ENCODE measurements at places on chromosomes 5 and 9. TPM values are rescaled to one million over a fixed set of nuclear protein-coding genes. Genes with fewer than 3 reads are reported as not detected.

GPR150 gene
- 0.45 TPM for total RNA-seq

NXNL2 gene
- total RNA-seq: not detected

NR5A1 gene
- total RNA-seq: not detected

IFNK gene
- total RNA-seq: not detected

GLDC gene
- 1.3 TPM for total RNA-seq

PRSS3 gene
- not detected for total RNA-seq

DBH gene
- total RNA-seq: not detected

UNC5A gene
- not detected for total RNA-seq

PCDHGA3 gene
- not detected for total RNA-seq

NPR2 gene
- total RNA-seq: 7.5 TPM

DNA sequence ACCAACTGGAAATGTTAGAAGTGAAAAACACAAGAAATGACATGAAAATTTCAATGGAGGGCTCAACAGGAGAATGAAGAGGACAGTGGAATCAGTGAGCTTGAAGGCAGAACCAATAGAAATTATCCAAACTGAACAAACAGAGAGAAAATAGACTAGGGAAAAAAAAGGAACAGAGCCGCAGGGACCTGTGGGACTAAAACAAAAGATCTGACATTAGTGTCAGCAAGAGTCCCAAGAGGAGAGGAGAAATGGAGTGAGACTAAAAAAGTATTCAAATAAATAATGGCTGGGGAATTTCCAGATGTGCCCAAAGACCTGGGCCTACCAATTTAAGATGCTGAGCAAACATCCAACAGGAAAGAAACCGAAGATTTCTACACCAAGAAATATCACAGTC lies 175.0 kb upstream of the PHYKPL start:
- no peak for DNase-seq

- DNase-seq: no peak
These were observed 21.7 kb downstream of the ZNF366 start for GRCh38 chr5:72485430-72485974.

- no peak for DNase-seq
These were observed 69.2 kb upstream of the FCN1 start for GRCh38 chr9:134986957-134987356.

- DNase-seq: no peak
These were observed 7.9 kb upstream of the FOXE1 start for GRCh38 chr9:97845130-97845529.

DNA sequence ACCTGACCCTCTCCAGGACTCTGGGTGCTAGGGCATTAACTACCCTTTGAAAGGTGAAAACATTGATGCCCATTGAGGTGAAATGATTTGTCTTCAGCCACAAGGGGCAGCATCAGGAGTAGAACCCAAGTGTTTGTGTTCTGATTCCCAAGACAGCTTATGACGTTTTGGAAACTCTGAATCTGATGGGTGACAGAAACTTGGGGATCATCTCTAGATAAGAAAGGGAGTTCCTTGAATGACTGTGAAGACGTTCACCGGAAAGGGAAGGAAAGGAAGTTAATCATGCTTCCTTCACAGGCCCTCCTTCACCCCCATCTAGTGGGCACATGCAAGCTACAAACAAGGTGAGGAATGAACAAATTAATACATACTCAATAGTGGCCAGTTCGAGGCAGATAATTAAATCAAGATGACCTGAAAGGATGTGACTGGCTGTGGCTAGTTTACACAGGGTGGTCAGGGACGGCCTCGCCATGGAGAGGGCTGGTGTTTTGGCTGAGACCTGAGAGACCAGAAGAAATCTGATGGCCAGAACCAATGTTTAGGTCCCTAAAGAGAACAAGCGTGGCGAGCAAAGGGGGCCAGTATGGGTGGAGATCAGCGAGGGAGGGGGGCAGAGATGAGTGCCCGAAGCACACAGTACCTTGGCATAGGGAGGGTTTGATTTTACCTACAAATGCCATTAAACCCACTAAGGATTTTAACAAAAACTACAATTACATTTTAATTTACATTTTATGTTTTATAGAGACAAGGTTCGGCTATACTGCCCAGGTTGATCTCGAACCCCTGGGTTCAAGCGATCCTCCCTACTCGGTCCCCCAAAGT lies 937 bp upstream of the SLC26A2 start:
- peak; percentile 70 for DNase-seq

GRCh38 chr9:21709464-21710058 lies 92.9 kb upstream of the MTAP start:
- DNase-seq: peak; percentile 88

DNA sequence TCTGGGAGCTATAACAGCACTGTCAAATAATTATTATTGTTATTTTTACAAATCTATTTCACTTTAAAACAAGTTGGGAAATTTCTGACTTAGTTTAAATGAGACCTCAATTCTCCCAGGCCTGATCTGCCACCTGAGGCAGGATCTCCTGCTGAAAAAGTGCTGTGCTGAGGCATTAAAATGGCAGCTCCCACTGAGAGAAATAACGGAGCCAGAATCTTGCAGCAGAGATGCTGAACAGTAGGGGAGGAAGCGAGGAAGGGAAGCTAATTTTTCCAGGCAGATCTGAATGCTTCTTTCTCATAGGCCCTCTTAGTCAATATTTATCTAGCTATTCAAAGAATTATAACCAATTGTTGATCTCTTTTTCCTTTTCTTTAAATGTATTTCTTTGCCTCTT lies 196.3 kb downstream of the ZNF462 start:
- DNase-seq: no peak

DNA sequence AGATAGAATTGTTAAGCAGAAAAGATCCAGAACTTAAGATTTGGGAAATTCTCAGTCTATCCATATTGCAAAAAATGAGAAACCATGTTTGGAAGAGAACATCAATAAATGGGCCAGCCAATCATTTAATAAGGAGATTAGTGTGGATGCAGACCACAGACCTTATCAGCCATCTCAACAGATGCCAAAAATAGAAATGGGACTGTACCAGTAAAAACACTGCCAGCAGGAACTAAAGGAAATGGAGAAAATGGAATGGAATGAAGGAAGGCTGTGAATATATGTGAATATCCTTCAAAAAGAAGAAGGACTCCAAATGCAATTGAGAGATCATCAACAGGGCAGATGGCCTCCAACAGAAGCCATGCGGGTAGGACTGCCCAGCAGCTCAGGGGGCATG lies 52.7 kb upstream of the ZNF618 start:
- DNase-seq: no peak

- DNase-seq: no peak
These were observed 279.4 kb downstream of the FBXL17 start for GRCh38 chr5:108102463-108102862.

DNA sequence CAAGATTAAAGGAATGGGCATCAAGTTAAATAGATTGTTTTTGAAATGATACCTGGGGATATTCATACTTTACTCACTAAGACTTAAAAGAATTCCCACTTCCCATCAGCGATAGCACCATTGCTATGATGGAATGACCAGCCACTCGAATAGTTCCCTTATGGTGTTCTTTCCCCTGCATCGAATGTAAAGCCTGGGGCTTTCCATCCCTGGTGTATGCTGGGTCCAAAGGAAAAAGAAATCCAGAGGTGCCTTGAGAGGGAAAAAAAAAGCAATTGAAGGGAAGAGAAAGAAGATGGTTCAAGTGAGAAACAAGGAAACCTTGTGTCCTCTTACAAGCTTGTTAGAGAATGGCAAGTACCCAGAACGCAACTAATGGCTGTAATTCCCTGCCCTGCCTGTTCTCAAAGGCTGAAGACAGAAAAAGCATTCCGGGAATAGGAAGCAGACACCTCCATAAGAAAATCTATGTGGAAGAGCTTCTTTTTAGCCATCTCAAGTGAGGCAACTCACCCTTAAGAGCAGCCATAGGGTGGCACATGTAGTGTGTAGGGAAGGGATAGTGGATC lies 351.1 kb upstream of the DAB2 start:
- no peak for DNase-seq

DNA sequence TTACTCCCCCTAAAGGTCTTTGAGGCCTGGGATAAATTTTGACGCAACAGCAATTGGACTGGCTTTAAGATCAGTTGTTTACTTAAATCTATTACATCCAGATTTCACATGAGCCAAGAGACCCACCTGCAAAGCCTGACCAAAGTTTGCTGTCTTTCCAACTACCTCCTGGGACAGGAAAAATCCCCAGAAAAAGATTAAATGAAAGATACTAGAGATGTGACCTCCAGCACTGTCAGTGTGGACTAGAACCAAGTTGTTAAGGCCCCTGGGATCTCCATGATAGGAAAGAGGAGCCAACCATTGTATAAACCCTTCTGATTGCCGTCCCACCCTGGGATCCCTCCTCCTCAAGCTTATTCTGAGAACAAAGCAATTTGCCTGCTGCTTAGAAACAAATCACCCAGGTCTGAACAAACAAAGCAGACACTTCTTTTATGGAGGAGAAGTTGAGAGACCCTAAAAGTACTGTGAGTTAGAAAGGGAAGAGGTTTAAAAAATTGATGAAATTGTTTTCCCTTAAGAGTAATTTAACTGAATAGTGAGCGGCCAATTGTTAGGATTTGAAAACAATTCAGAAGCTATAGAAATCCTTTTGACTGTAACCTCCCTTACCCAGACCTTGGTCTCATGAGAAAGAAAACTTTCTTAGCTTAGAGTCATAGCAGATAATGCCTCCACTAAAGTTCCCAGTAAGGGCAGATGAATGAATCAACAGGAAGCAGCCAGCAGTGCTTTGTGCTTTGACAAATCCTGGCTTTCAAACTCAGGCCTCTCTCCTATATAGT lies 255.2 kb downstream of the TMEM167A start:
- no peak for DNase-seq

- DNase-seq: peak; percentile 48
These were observed 97.4 kb upstream of the TRIM32 start for GRCh38 chr9:116589392-116590354.

- peak; percentile 28 for DNase-seq
These were observed 122.8 kb upstream of the STC2 start for GRCh38 chr5:173451031-173451430.

- no peak for DNase-seq
These were observed 5.2 kb downstream of the GRAMD2B start for GRCh38 chr5:126428421-126428820.

DNA sequence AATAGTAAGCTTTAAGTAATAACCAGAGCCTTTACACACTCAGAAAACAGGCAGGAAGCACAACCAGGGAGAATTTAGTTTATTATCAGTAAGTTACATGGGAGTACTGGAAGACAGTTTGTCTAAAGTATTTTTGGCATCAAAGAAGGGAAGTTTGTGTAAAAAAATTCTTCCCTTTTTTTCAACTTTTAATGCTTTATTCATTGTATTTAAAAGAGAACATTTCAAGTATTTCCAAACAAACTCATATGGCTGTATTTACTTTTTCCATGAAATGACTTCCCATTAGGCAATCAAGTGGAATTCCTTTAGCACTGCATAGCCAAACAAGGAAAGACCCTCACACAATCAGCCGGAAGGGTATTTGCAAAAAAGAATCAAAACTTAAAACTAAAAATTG lies 26.7 kb downstream of the RNF145 start:
- no peak for DNase-seq

DNA sequence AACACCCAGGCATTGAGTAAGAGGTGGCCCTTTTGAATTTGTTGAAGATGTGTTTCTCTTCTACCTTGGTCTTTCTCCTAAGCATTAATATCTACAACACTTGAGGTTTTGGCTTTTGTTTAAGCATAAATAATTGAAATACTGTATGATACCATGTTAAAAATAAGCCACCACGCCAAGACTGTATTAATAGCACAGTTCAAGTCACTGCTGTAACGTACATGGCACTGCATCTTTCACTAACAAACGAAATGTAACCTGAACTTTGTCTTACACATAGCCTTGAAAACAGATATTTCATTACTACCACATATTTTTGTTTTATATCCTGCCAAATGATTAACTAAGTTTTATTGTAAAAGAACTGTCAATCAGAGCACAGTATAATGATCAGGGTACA lies 112.8 kb downstream of the MLLT3 start:
- no peak for DNase-seq

- DNase-seq: no peak
These were observed 132.1 kb upstream of the MTAP start for GRCh38 chr9:21670374-21670773.

DNA sequence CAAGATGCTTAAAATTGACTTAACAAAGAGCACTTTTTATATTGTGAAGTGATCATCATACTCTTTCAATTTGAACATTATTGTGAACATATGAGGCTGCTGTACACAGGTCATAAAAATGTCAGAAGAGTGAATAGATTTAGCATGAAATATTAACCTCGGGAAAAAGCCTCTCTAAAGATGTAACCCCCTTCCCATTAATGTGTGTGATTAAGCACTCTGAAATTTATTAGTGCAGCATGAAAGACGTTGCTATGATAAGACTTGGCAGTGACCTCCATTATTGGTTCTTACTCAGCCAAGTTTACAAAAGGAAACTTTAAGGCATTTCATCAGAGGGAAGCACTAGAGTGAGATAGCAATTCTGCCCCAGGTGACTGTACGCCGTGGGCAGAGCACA lies 326.5 kb downstream of the NTRK2 start:
- no peak for DNase-seq

DNA sequence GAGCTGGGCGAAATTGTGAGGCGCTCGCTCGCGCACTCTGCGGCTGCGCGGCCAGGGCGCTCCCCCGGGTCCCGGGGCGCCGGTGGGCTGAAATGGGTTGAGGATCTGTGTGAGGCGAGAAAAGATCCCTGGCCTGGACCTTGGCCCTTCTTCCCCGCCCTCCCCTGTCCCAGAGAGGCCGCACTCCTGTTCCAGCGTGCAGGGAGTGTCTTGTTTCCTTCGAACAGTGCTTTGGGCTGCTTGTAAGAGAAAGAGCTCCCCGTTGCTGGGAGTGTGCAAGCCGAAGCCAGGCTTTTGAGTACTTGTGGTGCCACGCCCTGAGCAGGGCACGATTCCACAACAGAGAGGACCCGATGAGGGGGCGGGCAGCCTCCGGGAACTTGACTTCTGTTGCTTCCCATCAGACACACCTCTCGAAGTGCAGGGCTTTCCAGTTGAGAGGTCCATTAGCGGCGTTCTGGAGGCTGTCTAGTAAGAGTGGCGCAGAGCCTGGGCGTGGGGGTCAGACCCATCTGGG lies 535 bp downstream of the DOLPP1 start:
- peak; percentile 35 for DNase-seq

GRCh38 chr9:93621922-93622321 lies 45.5 kb downstream of the PHF2 start:
- no peak for DNase-seq

- DNase-seq: no peak
These were observed 45.3 kb upstream of the DPYSL3 start for GRCh38 chr5:147555176-147555575.

Measured in activated CD8-positive, alpha-beta T cell treated with anti-CD3 and anti-CD28 coated beads for 36 hours (primary cell).